Right atrium auricular region (tissue), 2 donors: ENCODE measurements at places on chromosomes 2 and 18. TPM values are rescaled to one million over a fixed set of nuclear protein-coding genes. Genes with fewer than 3 reads are reported as not detected.

- H3K4me3 ChIP-seq: no peak overlapping the region
- DNase-seq: no peak
- peaks cover 31% of the 10 kb centered on the region for H3K4me1 ChIP-seq
Observed at GRCh38 chr2:176164611-176165369, 7.7 kb downstream of the HOXD3 start.

DNA sequence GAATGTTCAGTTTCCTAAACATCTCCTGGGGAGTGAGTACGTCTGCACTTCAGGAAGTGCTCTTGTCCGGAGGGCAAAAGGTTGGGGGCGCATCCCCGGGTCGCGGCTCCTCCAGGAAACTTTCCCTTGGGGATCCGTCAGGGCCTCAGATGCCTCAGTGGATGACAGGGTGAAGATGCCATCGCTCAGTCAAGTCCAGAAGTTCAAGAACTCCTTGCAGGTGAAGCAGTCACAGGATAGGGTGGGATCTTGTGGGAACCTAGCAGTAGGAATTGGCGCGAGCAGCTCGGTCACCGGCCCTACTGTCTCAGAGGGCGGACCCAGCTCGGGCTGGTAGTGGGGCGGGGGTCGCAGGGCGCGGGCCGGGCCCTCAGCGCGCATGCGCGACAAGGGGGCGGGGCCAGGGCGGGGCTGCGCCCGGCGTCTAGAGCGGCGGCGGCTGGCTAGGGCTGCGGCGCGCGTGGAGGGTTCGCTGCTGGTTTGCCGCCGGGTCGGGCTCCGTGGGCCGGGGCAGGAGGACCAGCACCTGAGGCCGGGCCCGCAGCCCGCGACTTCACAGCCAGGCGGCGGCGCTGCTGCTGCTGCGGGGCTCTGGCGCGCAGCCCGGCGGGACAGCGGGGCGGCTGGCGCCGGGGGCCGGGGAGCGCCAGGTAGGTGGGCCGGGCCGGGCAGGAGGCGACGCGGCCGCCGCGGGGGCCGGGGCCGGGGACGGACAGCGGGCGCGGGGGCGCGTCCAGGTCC is at the start of gene INPP4A:
Gene INPP4A (plus strand): TSS at position 423 of the 741 bp plus-strand sequence. CDS start 75,191 bp downstream, outside the sequence.
- no peaks in the 10 kb centered on the region for H3K27me3 ChIP-seq
- no peaks in the 10 kb centered on the region for H3K36me3 ChIP-seq
- H3K4me1 ChIP-seq: peaks cover 20% of the 10 kb centered on the region
- peak within 1 kb of the TSS; percentile 83 for H3K4me3 ChIP-seq

The DSG2 gene
- total RNA-seq: 72.7 TPM

The ALK gene
- total RNA-seq: 0.26 TPM

GRCh38 chr2:25232248-25232825 is 64.0 kb upstream of the POMC start:
- H3K4me3 ChIP-seq: no peak overlapping the region
- peaks cover 37% of the 10 kb centered on the region for H3K4me1 ChIP-seq
- H3K36me3 ChIP-seq: peaks cover 56% of the 10 kb centered on the region
- no peak overlapping the region for H3K27ac ChIP-seq

GRCh38 chr2:236802862-236803261 is 233.2 kb downstream of the ACKR3 start:
- no peak overlapping the region for H3K4me3 ChIP-seq
- no peaks in the 10 kb centered on the region for H3K4me1 ChIP-seq
- no peak overlapping the region for H3K27ac ChIP-seq
- no peak for DNase-seq

DNA sequence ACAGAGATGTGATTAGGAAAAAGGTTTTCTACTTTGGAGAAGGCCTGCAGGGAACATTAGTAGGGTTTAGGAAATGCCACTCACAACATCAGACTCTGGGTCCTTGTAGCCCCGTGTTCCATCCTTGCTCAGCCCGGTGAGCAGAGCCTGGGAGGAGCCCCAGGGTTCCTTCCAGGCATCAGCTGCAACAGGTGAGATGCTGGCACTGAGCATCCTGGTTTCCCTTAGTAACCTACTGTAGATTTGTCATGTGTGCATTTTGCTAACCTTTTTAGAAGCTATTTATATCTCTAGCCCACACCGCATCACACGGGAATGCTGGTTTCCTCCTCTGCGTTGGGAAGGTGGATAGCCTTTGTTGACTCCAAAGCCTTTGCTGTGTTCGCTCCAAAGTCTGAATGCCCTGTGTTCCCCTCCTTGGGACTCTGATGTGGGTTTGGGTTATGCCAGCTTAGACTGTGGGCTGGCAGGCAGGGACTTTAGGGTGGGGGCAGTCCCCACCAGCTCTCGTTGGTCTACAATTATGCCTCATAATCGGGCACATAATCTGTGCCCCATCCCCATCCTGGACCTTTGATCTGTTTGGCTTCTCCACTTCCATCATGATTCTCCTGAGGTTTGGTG is 69.3 kb downstream of the TMEM247 start:
- no peak overlapping the region for H3K4me3 ChIP-seq
- no peaks in the 10 kb centered on the region for H3K27me3 ChIP-seq
- peak overlapping the region; percentile 81 for H3K27ac ChIP-seq

DNA sequence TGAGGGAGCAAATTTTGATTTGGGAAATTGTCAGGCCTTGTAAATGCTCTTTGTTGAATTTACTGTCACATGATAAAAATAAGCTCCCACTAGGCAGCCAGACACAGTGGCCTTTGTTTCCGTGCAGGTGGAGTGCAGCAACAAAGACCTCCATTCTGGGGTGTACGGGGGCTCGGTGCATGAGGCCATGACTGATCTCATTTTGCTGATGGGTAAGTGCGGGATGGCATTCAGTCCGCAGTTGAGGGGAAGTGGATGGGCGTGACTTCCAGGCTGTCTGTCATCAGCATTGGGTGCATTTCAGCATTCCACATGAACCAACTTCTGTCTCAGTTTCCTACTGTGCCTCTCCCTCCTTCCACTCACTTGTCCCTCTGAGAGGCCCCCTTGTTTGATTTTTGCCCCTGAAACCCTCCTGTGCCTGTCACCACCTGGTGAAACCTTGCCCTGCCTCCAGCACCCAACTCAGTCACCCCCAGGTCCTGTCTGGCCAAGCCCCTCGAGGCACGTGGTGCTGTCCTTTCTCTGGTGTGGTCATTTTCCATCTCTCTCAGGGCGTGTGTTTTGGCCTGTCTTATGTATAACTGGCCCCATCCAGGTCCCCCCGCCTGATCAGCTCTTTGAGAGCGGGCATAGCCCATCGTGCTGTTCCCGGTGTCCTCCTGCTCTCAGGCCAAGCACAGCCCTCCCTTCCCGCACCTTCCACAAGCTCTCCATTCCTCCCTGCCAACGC is 16.3 kb downstream of the CNDP2 start:
- no peak for DNase-seq
- H3K36me3 ChIP-seq: peaks cover 84% of the 10 kb centered on the region
- H3K4me1 ChIP-seq: no peaks in the 10 kb centered on the region
- H3K27me3 ChIP-seq: no peaks in the 10 kb centered on the region
- no peak overlapping the region for H3K4me3 ChIP-seq
- no peak overlapping the region for H3K27ac ChIP-seq

The COLEC11 gene
- 27.8 TPM for total RNA-seq

The ITGA6 gene
- 54.3 TPM for total RNA-seq

DNA sequence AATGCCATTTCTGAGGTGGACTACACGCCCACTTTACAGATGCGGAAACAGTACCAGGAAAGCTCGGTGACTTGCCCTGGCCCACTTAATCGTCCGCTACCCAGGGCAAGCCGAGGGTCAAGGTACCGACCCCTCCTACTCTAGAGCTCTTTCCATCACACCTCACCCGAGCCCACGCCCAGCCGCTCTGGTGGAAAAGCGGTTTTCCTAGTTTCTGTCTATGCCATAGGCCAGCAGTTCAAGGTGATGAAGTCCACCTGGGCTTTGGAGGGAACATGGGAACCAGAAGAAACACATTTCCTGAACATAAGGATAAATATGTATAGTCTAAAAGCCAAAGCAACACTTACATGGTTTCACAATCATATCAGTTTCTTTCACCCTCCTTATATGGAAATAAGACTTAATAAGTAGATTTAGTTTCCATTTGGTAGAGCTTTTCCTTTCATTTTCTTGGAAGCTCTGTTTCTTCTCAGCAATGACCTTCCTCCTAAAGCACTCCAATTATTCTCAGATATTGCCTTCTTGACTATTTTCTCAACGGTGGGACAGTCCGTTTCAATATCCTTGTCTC is 567 bp downstream of the VWA3B start:
- no peak overlapping the region for H3K27ac ChIP-seq
- H3K4me1 ChIP-seq: peaks cover 14% of the 10 kb centered on the region
- H3K4me3 ChIP-seq: no peak overlapping the region
- H3K36me3 ChIP-seq: no peaks in the 10 kb centered on the region

- no peaks in the 10 kb centered on the region for H3K4me1 ChIP-seq
- H3K4me3 ChIP-seq: no peak overlapping the region
- DNase-seq: no peak
- H3K36me3 ChIP-seq: no peaks in the 10 kb centered on the region
- no peak overlapping the region for H3K27ac ChIP-seq
- H3K27me3 ChIP-seq: no peaks in the 10 kb centered on the region
Observed at GRCh38 chr2:149224543-149224942, 105.8 kb upstream of the LYPD6 start.

The COL4A4 gene
- total RNA-seq: 10.0 TPM

GRCh38 chr18:76741346-76741745 is 81.0 kb upstream of the ZNF236 start:
- no peak overlapping the region for H3K4me3 ChIP-seq
- no peaks in the 10 kb centered on the region for H3K36me3 ChIP-seq
- H3K4me1 ChIP-seq: no peaks in the 10 kb centered on the region

The FOXD4L1 gene
- not detected for total RNA-seq

- no peak for DNase-seq
- H3K27ac ChIP-seq: no peak overlapping the region
- peaks cover 8% of the 10 kb centered on the region for H3K4me1 ChIP-seq
Observed at GRCh38 chr2:166518634-166519390, 24.8 kb upstream of the SCN7A start.

DNA sequence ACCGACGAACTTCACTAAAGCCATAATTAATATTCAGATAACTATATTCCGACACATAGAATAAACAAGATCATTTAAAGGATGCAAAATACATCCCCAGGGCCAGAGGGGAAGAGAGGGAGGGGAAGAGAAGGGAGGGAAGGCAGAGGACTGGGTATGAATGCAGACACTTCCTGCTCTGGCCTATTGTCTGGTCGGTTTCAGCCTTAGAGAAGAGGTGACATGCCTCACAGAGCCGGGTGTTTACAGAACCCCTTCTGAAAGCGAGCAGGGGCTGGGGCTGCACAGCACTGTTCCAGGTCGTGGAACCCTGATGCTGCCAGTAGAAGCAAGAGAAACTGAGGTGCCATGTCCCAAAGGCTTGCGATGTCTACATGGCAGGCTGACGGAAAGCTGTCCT is 31.0 kb downstream of the CELF4 start:
- no peak overlapping the region for H3K4me3 ChIP-seq
- no peaks in the 10 kb centered on the region for H3K36me3 ChIP-seq
- H3K4me1 ChIP-seq: peaks cover 4% of the 10 kb centered on the region
- H3K27me3 ChIP-seq: no peaks in the 10 kb centered on the region
- H3K27ac ChIP-seq: no peak overlapping the region
- DNase-seq: no peak

DNA sequence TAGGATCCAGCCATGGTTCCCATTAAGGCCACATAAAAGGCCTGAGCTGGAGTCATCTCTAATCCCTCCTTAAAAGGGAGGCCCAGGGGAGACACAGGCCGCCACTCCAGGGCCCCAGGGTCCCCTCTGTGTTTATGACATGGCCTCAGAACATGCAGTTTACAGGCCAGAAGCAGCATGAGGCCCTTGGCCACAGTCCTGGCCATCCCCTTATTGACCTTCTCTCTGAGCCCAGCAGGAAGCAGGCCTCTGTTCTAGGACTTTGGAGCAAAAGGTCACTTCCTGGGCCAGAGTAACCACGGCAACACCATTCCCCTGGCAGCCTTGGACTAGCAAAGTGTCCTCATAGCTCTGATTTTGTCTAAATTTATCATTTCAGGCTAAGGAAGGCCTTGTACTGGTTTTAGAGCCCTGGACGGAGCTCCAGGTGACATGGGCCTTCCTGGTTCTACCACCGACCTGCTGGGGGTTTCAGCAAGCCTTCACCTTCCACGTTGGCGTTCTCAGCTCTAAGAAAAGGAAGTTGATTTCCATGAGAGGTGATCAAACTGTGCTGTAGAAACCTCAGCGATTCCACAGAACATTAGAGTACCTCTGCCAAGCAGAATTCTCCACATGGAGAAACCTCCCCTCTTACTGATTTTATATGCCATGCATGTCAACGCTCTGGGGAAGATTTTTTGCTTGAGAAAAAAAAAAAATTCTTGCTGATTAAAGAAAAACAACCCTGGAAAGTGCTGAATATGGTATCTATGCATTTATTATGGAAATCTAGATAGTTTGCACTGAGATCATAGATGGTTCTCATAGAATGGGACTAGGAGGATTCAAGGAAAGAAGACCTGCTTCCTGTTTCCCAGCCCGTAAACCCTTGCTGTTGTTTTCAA is 53.7 kb downstream of the HS1BP3 start:
- peak; percentile 95 for DNase-seq
- peaks cover 73% of the 10 kb centered on the region for H3K4me1 ChIP-seq
- H3K36me3 ChIP-seq: no peaks in the 10 kb centered on the region
- H3K27ac ChIP-seq: peak overlapping the region; percentile 65

- no peak for DNase-seq
- H3K4me3 ChIP-seq: no peak overlapping the region
- no peak overlapping the region for H3K27ac ChIP-seq
- H3K36me3 ChIP-seq: no peaks in the 10 kb centered on the region
- H3K27me3 ChIP-seq: no peaks in the 10 kb centered on the region
Observed at GRCh38 chr2:112641701-112642100, 4.0 kb upstream of the SLC20A1 start.

The GPR35 gene
- 0.56 TPM for total RNA-seq

GRCh38 chr2:121470917-121471316 is 59.8 kb upstream of the RNU4ATAC start:
- H3K27me3 ChIP-seq: no peaks in the 10 kb centered on the region
- no peak overlapping the region for H3K4me3 ChIP-seq
- H3K4me1 ChIP-seq: no peaks in the 10 kb centered on the region

The CYP1B1 gene
- total RNA-seq: 25.1 TPM

- H3K36me3 ChIP-seq: peaks cover 2% of the 10 kb centered on the region
- H3K27ac ChIP-seq: no peak overlapping the region
- H3K4me1 ChIP-seq: no peaks in the 10 kb centered on the region
- no peak overlapping the region for H3K4me3 ChIP-seq
- no peak for DNase-seq
- no peaks in the 10 kb centered on the region for H3K27me3 ChIP-seq
Observed at GRCh38 chr2:105261061-105261460, 19.5 kb downstream of the GPR45 start.
